Mesenchymal stem cell (in vitro differentiated cells and primary cell): ENCODE measurements at places on chromosomes 5 and 9.

GRCh38 chr9:124390794-124391658, 24.2 kb downstream of the PSMB7 start:
- H3K27ac ChIP-seq: no peak overlapping the region
- H3K4me3 ChIP-seq: no peak overlapping the region
- no peaks in the 10 kb centered on the region for H3K27me3 ChIP-seq
- peak; percentile 88 for DNase-seq
- H3K4me1 ChIP-seq: peaks cover 24% of the 10 kb centered on the region

GRCh38 chr5:26329562-26330189, 708.7 kb downstream of the CDH9 start:
- H3K27ac ChIP-seq: no peak overlapping the region
- no peaks in the 10 kb centered on the region for H3K4me1 ChIP-seq
- DNase-seq: peak; percentile 18
- H3K27me3 ChIP-seq: no peaks in the 10 kb centered on the region
- no peak overlapping the region for H3K4me3 ChIP-seq

DNA sequence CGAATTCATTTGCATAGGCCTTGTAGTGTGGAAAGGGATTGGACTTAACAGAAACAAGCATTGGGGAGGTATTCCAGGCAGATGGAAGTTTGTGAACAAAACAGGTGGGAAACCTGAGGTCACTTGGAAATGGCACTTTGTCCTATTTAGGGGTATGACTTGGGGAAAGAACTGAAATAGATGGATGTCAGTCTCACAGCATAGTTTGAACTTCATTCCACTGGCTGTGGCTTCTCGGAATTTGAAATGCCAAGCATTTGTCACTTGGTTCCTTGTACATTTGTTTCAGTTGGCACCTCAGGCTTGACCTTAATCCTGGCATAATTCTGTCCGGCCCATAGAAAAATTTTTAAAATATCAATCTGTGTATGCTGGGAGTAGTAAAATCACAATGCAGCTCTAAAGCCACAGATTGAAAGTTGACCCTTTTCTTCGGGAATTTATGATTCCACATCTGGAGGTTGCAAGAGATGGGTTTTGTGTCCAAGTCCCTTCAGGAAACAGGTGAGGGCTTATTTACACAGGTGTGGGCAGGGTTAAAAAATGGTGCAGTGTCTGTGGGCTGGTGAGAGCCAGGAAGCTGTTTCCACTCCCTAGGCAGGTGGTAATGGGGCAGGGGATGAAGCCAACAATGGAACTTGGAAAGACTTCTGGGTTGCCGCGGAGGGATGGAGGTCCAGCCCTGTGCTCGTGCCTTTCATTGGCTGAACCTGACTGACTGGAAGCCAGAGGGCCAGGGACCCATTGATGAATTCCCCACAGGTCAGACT, 39.2 kb upstream of the PDE8B start:
- H3K27me3 ChIP-seq: peaks cover 53% of the 10 kb centered on the region
- H3K4me3 ChIP-seq: no peak overlapping the region
- H3K4me1 ChIP-seq: peaks cover 11% of the 10 kb centered on the region
- no peak for DNase-seq
- no peak overlapping the region for H3K27ac ChIP-seq
- no peaks in the 10 kb centered on the region for H3K36me3 ChIP-seq

- DNase-seq: no peak
- no peaks in the 10 kb centered on the region for H3K4me1 ChIP-seq
- no peak overlapping the region for H3K27ac ChIP-seq
- H3K27me3 ChIP-seq: no peaks in the 10 kb centered on the region
- H3K36me3 ChIP-seq: no peaks in the 10 kb centered on the region
- H3K4me3 ChIP-seq: no peak overlapping the region
Measured at GRCh38 chr5:125584140-125584520, 837.7 kb upstream of the ZNF608 start.

DNA sequence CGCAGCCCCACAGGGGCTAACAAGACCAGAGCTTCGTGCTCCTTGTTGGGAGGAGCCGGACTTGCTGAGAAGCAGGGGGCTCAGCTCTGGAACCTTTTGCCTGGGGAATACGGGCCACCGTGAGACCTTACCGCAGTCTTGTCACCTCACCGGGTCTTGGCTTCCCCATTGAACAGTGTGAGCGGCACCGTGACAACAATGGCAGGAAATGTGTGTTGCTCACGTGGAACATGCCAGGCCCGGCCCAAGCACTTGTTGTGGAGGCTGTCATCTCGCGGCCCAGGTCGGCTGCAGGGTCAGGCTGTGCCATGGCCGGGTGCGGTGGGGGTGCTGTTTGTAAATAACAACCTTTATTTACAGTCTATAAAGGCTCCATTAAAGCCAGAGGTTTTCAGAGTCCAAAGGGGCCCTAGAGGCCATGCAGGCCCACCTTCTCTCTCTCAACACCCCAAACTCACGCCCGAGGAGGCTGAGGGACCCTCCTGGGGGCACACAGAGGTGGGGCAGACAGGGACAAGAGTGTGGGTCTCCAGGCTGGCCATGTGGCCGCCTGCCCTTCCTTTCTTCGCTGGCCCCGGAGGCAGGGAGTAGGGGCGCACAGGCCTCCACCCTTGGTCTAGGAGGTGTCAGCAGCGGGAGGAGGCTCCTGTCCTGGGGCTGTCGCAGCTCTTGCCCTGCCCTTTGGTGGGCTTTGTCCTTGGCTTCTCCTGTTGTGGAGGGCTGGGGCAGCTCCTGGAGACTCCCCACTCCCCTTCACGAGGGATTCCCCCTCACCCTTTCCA, 79.7 kb downstream of the TSPAN17 start:
- H3K4me1 ChIP-seq: no peaks in the 10 kb centered on the region
- no peak overlapping the region for H3K4me3 ChIP-seq
- DNase-seq: no peak
- no peaks in the 10 kb centered on the region for H3K36me3 ChIP-seq
- H3K27me3 ChIP-seq: peaks cover 96% of the 10 kb centered on the region

DNA sequence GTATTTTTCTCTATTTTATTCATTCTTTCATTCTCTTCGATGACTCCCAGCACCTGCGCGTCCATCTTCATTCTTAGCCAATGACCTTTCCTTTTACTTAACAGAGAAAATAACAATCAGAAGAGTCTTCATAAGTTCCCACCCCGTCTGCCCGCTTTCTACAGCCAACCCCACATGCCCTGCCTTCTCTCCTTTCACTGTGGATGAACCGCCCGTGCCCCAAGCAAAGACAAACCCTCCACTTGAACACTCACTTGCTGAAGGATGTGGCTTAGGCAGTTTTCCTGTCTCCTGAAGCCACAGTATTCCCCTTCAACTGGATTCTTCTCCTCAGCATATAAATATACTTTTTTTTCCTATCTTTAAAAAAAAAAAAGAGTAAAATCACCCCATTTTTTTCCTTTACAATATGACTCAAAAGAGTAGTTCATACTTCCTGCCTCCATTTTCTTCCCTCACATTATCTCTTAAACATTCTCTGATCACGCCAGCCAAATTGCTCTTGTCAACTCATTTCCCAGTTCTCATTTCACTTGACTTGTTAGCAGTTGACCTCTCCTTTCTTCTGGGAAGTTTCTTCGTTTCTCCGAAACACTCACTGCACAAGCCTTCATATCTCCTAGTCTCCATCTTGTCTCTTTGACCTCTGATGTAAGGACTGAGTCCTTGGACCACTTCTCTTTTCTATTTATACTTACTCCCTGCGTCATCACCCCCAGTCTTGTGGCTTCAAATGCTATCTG, 11.1 kb downstream of the NIPSNAP3B start:
- no peaks in the 10 kb centered on the region for H3K4me1 ChIP-seq
- no peaks in the 10 kb centered on the region for H3K27me3 ChIP-seq
- H3K27ac ChIP-seq: no peak overlapping the region
- H3K4me3 ChIP-seq: no peak overlapping the region
- H3K36me3 ChIP-seq: no peaks in the 10 kb centered on the region

- DNase-seq: no peak
- H3K36me3 ChIP-seq: peaks cover 30% of the 10 kb centered on the region
- H3K27ac ChIP-seq: no peak overlapping the region
- H3K27me3 ChIP-seq: no peaks in the 10 kb centered on the region
Measured at GRCh38 chr9:92666236-92666635, 3.7 kb downstream of the IPPK start.

- H3K4me1 ChIP-seq: no peaks in the 10 kb centered on the region
- DNase-seq: no peak
- H3K27me3 ChIP-seq: no peaks in the 10 kb centered on the region
- no peaks in the 10 kb centered on the region for H3K36me3 ChIP-seq
- no peak overlapping the region for H3K27ac ChIP-seq
Measured at GRCh38 chr5:121667292-121667691, 184.4 kb upstream of the FTMT start.

- DNase-seq: no peak
- no peak overlapping the region for H3K27ac ChIP-seq
- H3K4me1 ChIP-seq: no peaks in the 10 kb centered on the region
Measured at GRCh38 chr5:23635938-23636337, 128.5 kb downstream of the PRDM9 start.

GRCh38 chr5:11617080-11617479, 287.2 kb downstream of the CTNND2 start:
- no peak for DNase-seq
- H3K27me3 ChIP-seq: no peaks in the 10 kb centered on the region
- no peaks in the 10 kb centered on the region for H3K36me3 ChIP-seq
- H3K4me1 ChIP-seq: no peaks in the 10 kb centered on the region

DNA sequence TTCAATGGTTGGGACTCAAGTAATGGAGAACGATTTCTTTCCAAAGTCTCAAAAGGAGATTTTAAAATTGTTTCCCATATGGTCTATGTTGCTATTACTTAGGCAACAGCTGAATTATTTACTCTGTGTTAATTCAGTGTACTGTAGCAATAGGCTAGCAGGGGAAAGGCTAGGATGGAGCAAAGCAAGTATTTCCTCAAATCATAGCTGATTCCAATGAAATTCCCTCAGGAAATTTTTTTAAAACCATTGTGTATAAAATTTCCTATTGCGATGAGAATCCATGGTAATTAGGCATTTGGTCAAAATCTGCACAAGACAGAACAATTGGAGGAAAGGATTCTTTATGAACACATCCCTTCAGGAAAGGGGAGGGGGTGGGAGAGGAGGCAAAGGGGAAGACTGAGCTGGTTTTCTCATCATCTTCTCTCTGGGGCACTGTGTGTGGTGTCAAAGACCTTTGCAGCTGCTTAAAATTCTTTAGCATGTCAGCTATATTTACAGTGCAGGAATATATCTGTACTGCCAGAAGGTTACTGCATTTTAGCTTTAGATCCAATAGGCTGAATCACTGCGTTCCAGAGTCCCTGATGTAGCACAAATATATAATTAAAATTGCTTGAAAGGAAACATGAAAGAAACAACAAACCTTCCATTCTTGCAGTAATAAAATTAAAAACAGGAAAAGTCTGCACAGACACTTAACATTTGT, 95.3 kb downstream of the ZNF608 start:
- no peak overlapping the region for H3K4me3 ChIP-seq
- peaks cover 32% of the 10 kb centered on the region for H3K4me1 ChIP-seq
- peaks cover 21% of the 10 kb centered on the region for H3K36me3 ChIP-seq
- no peaks in the 10 kb centered on the region for H3K27me3 ChIP-seq

DNA sequence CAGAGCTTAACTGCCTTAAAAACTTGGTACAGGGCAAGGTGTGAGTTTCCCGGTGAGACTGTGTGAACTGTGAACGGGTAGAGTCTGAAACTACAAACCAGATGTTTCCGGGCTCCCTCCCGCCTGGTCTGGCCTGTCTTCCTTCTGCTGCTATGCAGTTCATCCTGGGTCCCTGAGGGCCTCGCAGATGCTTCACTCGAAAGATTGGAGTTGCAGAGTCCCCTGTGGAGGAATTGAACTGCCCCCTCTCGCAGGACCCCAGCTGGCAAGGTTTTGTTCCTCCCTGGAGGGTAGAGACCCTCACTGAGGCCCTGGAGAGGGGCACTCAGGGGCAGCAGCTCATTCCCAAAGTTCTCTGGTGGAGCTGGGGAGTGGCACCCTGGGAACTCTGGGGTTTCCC, 533 bp downstream of the DCANP1 start:
- H3K36me3 ChIP-seq: no peaks in the 10 kb centered on the region
- H3K27me3 ChIP-seq: peaks cover 58% of the 10 kb centered on the region
- no peak overlapping the region for H3K4me3 ChIP-seq
- DNase-seq: no peak

DNA sequence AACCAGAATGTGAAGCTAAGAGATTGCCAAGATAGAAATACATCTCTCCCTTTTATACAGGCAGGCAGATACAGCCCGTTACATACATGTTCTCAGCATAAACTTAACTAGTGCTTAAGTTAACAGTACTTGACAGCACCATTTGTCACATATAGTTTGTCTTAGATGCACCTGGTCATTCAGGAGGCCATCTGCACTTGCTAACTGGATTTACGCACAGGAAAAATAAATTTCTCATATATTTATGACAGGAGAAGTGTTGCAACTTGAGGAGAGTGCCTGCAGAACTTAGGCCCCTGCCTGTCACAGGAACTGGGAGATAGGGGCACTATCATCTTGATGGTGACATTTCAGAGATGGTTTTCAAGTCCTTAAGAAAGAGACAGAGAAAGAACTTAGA, 1462.1 kb upstream of the CDH9 start:
- H3K4me1 ChIP-seq: no peaks in the 10 kb centered on the region
- H3K27me3 ChIP-seq: no peaks in the 10 kb centered on the region
- no peaks in the 10 kb centered on the region for H3K36me3 ChIP-seq
- DNase-seq: no peak
- no peak overlapping the region for H3K4me3 ChIP-seq
- H3K27ac ChIP-seq: no peak overlapping the region

- no peak for DNase-seq
- H3K36me3 ChIP-seq: no peaks in the 10 kb centered on the region
- H3K27ac ChIP-seq: no peak overlapping the region
- H3K4me3 ChIP-seq: no peak overlapping the region
Measured at GRCh38 chr5:168920019-168920810, 341.0 kb upstream of the PANK3 start.

DNA sequence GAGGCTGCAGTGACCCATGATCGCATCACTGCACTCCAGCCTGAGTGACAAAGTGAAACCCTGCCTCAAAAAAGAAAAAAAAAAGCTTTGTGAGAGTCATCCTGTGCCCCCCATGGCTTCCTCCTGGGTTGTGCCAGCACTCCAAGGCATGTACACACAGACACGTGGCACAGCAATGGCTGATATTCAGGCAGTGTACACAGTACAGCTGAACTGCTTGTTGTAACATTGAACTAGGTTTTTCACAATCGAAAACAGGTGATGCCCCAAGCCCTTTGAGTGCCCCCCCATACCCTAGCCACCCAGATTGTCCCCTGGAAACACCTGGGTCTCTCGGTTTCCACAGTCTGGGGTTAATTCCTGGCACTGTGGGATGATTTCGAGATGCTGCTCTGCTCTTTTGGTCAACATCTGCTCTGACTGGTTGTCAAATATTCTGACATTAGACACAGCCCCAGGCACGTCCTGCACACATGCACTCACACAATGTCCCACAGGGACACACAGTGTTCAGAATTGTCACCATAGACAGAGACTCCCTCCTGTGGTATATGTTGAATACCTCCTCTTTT, 9.2 kb downstream of the SPINK4 start:
- H3K27me3 ChIP-seq: no peaks in the 10 kb centered on the region
- no peak overlapping the region for H3K4me3 ChIP-seq
- peaks cover 29% of the 10 kb centered on the region for H3K36me3 ChIP-seq
- H3K27ac ChIP-seq: no peak overlapping the region

GRCh38 chr5:6686915-6687409, 26.3 kb upstream of the TENT4A start:
- H3K36me3 ChIP-seq: no peaks in the 10 kb centered on the region
- no peak overlapping the region for H3K27ac ChIP-seq
- peaks cover 5% of the 10 kb centered on the region for H3K4me1 ChIP-seq
- H3K27me3 ChIP-seq: peaks cover 4% of the 10 kb centered on the region
